ENCODE measurements at places on chromosomes 7 and 10. TPM values are rescaled to one million over a fixed set of nuclear protein-coding genes. Genes with fewer than 3 reads are reported as not detected.
A peak's percentile ranks its signal among the peaks of the same experiment; 100 is the strongest.

The ZNF853 gene
- 0.51 TPM for total RNA-seq

- no peak for DNase-seq
- no peaks in the 10 kb centered on the region for H3K4me1 ChIP-seq
- H3K27ac ChIP-seq = no peak overlapping the region
- no peaks in the 10 kb centered on the region for H3K27me3 ChIP-seq
Measured at GRCh38 chr7:102215711-102216110, 71.0 kb upstream of the SH2B2 start.

DNA sequence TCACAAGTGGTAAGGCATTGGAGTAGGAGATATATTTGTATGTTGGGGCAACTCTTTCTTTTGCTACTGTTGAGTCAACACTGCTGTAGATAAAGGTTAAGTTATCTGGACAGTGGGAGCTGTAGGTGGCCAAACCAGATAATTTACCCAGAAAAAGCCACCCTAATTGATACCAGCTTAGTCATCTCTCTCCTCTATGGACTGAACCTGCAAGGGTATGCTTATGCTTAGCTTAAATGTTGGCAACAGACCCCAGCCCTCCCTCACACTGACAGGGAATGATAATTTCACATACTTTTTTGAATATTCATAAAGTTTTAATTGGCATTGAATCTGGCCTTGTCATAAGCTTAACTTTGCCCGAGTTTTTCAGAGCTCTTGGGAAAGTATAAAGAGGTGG lies 66.3 kb downstream of the CREB5 start:
- peak; percentile 6 for DNase-seq
- H3K4me3 ChIP-seq = no peak overlapping the region
- H3K27ac ChIP-seq = no peak overlapping the region
- no peaks in the 10 kb centered on the region for H3K36me3 ChIP-seq
- peaks cover 48% of the 10 kb centered on the region for H3K4me1 ChIP-seq
- no peaks in the 10 kb centered on the region for H3K27me3 ChIP-seq

The PRSS2 gene
- not detected for total RNA-seq

- peaks cover 15% of the 10 kb centered on the region for H3K36me3 ChIP-seq
- H3K27ac ChIP-seq = peak overlapping the region; percentile 82
- H3K4me3 ChIP-seq = peak overlapping the region; percentile 24
Measured at GRCh38 chr7:31882187-31882586, 188.0 kb downstream of the PDE1C start.

DNA sequence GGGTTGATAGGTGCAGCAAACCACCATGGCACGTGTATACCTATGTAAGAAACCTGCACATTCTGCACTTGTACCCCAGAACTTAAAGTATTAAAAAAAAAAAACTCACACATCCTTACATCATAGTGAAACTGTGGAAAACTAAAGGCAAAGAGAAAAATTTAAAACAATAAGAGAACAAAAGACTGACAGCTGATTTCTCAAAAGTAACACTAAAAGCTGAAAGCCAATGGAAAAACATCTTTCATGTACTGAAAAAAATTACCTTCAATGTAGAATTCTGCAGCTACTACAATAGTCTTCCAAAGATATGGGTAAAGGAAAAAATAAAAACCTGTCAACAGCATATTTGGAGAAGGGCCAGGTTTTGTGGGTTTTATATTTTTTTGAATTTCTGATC lies 729.1 kb upstream of the NRP1 start:
- no peak overlapping the region for H3K4me3 ChIP-seq
- no peaks in the 10 kb centered on the region for H3K27me3 ChIP-seq
- DNase-seq = peak; percentile 32
- no peaks in the 10 kb centered on the region for H3K36me3 ChIP-seq
- H3K27ac ChIP-seq = no peak overlapping the region
- H3K4me1 ChIP-seq = no peaks in the 10 kb centered on the region

The ACTL6B gene
- not detected for total RNA-seq

- H3K27me3 ChIP-seq = no peaks in the 10 kb centered on the region
- peaks cover 37% of the 10 kb centered on the region for H3K36me3 ChIP-seq
- H3K27ac ChIP-seq = no peak overlapping the region
- DNase-seq = peak; percentile 7
- peak overlapping the region; percentile 82 for H3K4me3 ChIP-seq
- H3K4me1 ChIP-seq = peaks cover 7% of the 10 kb centered on the region
Measured at GRCh38 chr10:119166564-119166963, 1.1 kb upstream of the SFXN4 start.

DNA sequence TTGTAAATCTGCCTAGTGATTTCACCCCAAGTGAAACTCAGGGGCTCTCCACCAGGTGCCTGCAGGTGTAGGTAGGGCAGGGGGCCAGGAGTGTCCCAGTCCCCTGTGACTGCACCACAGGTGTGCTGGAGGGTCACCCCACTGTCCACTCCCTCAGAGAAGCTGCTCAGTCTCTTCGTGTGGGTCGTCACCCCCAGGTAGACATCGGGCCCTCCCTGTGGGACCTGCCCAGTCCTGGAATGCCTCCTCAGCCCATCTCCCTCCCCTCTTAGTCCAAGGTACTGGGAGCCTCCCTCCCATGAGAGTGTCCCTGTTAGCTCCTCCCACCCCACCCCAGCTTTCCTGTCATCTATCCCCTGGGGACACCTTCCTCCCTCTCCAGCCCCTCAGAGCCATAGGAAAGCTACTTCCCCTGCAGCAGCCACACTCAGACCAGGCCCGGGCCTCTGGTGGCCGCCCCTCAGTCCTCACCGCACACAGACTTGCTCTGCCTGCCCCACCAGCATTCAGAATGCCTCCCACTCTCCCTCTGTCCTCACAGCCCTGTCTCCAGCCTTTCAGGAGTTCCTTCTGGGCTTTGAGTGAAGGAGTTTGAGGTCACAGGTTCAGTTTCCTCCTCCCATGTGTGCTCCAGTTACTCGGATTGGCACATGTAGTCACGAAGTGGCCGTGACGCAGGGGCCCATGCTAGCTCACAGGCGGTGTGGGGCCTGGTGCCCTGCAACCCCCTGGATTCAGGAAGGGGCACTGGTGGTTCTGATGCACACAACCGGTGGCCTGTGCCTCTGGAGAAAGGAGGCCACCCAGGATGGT lies 5.1 kb downstream of the ALOX5 start:
- no peak overlapping the region for H3K27ac ChIP-seq
- DNase-seq = no peak
- H3K4me1 ChIP-seq = no peaks in the 10 kb centered on the region
- H3K36me3 ChIP-seq = no peaks in the 10 kb centered on the region

The VAX1 gene
- not detected for total RNA-seq

The CFAP43 gene
- total RNA-seq = not detected

DNA sequence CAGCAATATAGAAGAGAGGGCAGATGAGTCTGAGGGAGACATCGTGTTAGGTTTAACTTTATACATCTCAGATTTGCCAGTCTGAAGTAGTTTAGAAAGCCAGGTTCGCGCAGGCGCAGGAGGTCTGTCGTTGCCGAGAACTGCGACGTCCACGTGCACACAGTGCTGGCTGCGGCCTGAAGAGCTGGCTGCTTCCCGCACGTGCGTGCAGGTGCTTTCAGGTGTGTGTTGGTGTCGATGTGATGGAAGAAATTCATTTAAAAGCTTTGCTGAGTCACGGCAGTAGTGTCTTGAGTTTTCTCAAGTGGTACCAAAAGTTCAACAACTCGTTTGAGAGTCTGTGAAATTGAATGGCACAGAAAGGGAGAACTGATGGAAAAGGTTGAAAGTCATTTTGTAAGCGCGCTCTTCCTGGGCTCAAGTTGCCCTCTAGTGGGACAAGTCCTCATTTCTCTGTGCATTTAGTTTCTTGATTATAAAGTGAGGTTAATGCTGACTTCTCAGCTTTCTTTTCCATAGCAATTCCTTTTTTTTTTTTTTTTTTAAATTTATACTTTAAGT lies 18.6 kb downstream of the WDR37 start:
- H3K4me1 ChIP-seq = peaks cover 7% of the 10 kb centered on the region
- peak; percentile 23 for DNase-seq
- H3K4me3 ChIP-seq = no peak overlapping the region
- H3K27me3 ChIP-seq = no peaks in the 10 kb centered on the region
- peaks cover 27% of the 10 kb centered on the region for H3K36me3 ChIP-seq

GRCh38 chr10:22545643-22546042 lies 168.7 kb downstream of the PIP4K2A start:
- no peaks in the 10 kb centered on the region for H3K4me1 ChIP-seq
- DNase-seq = no peak
- no peaks in the 10 kb centered on the region for H3K27me3 ChIP-seq
- peaks cover 9% of the 10 kb centered on the region for H3K36me3 ChIP-seq
- no peak overlapping the region for H3K27ac ChIP-seq

The LRRC17 gene
- total RNA-seq = not detected

The MLXIPL gene
- not detected for total RNA-seq

The ST8SIA6 gene
- total RNA-seq = not detected

DNA sequence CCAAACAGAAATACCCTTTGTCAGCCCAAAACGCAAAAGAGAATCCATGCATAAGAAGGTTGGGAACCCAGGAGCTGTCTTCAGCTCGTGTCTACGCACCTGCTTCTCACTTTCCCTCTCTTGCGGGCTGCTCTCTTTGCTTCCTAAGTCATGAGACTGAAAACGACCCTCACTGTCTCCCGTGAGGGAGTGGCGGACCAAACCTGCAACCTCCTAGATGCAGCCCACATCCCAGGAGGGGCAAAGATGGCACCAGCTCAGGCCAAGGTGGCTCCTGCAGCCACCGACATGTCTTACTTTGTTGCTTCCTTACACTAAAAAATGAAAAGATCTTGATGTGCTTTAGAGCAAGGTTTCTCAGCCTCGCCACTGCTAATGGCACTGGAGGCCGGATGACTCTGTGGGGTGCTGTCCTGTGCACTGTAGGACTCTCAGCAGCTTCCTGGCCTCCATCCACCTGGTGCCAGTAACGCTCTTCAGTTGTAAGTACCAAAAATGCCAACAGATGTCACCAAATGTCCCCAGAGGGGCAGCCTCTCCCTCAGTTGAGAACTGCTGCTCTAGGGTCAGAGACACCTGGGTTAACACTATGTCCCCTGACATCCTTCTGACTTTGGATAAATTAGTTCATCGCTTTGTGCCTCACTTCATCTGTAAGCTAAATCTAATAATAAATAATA lies 179.8 kb upstream of the PFKP start:
- no peaks in the 10 kb centered on the region for H3K4me1 ChIP-seq
- no peaks in the 10 kb centered on the region for H3K36me3 ChIP-seq
- no peak for DNase-seq

The AKR1D1 gene
- total RNA-seq = not detected

The FAM25A gene
- total RNA-seq = not detected

DNA sequence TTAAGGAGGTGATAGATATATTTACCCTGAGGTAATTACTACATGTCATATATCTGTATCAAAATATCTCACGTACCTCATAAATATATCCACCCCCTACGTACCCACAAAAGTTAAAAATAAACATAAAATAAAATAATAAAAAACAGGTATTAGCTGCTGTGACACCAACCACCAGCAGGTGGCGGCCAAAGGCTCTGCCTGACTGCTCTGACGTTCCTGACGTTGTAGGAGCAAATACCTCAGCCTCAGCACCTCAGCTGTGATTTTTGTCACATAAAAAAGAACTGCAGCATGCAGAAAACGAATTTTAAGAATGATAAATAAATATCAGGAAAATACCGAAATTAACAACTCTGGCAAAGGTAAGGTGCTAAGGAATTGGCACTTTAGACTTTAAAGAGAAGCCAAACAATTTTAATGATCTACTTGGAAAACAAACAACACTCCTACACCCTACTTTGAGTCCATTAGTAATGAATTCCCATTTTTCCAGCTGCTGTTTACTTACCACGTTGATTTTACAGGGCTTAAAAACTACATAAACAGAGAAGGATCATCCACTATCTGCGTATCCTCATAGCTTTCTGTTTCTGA lies 125.4 kb upstream of the TARP start:
- no peak overlapping the region for H3K27ac ChIP-seq
- H3K27me3 ChIP-seq = no peaks in the 10 kb centered on the region
- no peak overlapping the region for H3K4me3 ChIP-seq
- H3K36me3 ChIP-seq = no peaks in the 10 kb centered on the region
- DNase-seq = peak; percentile 75

DNA sequence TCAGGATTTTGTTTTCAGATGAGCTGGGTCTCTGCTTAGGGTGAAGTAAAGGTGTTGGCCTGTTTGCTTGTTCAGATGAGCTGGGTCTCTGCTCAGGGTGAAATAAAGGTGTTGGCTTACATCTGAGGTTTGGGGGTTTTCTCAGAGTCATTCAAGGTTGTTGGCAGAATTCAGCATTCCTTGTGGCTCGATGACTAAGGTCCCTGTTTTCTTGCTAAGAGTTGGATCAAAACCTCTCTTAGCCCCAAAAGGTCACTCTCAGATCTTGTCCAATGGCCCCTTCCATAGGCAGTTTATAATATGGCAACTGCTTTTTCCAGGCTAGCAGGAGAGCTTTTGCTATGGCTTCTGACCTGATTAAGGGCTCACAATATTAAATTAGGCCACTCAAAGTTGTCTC lies 106.6 kb downstream of the ADAM22 start:
- H3K27me3 ChIP-seq = no peaks in the 10 kb centered on the region
- peak; percentile 56 for DNase-seq
- H3K36me3 ChIP-seq = no peaks in the 10 kb centered on the region
- H3K4me3 ChIP-seq = no peak overlapping the region

GRCh38 chr10:132452651-132453469 lies 55.9 kb downstream of the PWWP2B start:
- H3K4me3 ChIP-seq = 0 out of 2 replicates have a peak overlapping the region, but pooled peaks have one; percentile 34
- H3K27me3 ChIP-seq = no peaks in the 10 kb centered on the region
- H3K36me3 ChIP-seq = no peaks in the 10 kb centered on the region
- DNase-seq = peak; percentile 84
- H3K4me1 ChIP-seq = no peaks in the 10 kb centered on the region

GRCh38 chr10:91088300-91089140 lies 131.9 kb upstream of the PCGF5 start:
- no peak overlapping the region for H3K27ac ChIP-seq
- H3K36me3 ChIP-seq = no peaks in the 10 kb centered on the region
- no peak overlapping the region for H3K4me3 ChIP-seq

DNA sequence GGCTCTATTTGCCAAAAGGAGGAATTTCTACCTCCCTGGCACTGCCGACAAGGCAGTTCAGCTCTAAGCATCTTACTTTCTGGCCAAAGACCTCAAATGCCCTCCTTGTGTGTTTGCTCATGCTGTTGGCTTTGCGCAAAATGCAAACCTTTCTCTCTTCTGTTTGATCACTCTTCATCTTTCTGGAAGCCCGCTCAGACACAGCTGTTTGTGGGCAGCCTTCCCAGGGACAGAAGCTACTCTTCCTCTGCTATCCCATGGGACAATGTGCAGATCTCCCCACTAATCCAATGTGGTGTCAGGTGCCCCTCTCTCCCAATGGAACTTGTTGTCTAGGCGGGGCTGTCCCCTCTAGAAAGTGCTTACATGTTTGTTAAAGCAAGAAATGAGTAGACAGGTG lies 278.7 kb downstream of the CCSER2 start:
- H3K36me3 ChIP-seq = no peaks in the 10 kb centered on the region
- H3K27me3 ChIP-seq = no peaks in the 10 kb centered on the region
- no peaks in the 10 kb centered on the region for H3K4me1 ChIP-seq

- H3K4me3 ChIP-seq = no peak overlapping the region
- no peak overlapping the region for H3K27ac ChIP-seq
- peak; percentile 70 for DNase-seq
- no peaks in the 10 kb centered on the region for H3K27me3 ChIP-seq
- H3K36me3 ChIP-seq = no peaks in the 10 kb centered on the region
Measured at GRCh38 chr7:86939197-86939814, 120.1 kb downstream of the ELAPOR2 start.

GRCh38 chr7:80832006-80832405 lies 86.8 kb downstream of the SEMA3C start:
- peaks cover 28% of the 10 kb centered on the region for H3K36me3 ChIP-seq
- peak overlapping the region; percentile 33 for H3K27ac ChIP-seq
- H3K4me1 ChIP-seq = peaks cover 70% of the 10 kb centered on the region
- H3K27me3 ChIP-seq = no peaks in the 10 kb centered on the region
- DNase-seq = peak; percentile 69

All from GM23248 (cell line).